ENCODE measurements at places on chromosomes 1 and 21.

GRCh38 chr1:195576641-195577040, 1031.6 kb downstream of the KCNT2 start:
- DNase-seq = no peak

DNA sequence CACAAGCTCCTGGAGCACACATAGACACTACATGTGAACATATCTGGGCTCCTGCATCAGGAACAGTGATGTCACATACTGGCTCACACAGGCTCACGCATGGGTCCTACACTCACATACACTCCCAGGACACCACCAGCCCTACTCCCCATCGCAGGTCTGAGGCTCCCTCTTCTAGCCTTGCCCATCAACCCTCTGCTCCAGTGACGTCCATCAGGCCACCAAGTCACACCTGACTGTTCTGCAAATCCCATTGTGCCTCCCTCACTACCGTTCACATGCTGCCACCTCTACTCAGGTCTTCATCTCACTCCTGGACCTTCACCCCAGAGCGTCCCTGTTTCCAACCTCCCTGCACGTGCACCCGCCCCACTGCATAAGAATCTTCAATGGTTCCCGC, 18.1 kb downstream of the TFAP2E start:
- DNase-seq = no peak

GRCh38 chr1:181643631-181644030, 160.3 kb downstream of the CACNA1E start:
- no peak for DNase-seq

DNA sequence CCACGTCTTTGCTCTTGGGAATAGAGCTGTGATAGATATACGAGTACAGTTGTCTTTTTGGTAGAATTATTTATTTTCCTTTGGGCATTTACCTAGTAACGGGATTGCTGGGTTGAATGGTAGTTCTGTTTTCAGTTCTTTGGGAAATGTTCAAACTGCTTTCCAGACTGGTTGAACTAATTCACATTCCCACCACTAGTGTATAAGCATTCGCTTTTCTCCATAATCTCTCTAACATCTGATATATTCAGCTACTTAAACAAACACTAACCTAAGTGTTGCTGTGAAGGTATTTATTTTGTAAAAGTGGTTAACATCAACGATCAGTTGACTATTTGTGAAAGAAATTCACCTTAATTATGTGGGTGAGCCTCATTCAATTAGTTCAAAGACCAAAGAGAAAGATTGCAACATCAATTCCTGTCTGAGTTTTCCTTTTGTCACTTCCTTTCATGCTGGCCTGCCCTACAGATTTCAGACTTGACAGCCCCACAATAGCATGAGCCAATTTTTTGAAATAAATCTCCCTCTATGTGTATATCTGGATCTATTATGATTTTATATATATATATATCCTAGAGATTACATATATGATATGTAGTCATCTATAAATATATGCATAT, 26.7 kb upstream of the DUSP10 start:
- no peak for DNase-seq

DNA sequence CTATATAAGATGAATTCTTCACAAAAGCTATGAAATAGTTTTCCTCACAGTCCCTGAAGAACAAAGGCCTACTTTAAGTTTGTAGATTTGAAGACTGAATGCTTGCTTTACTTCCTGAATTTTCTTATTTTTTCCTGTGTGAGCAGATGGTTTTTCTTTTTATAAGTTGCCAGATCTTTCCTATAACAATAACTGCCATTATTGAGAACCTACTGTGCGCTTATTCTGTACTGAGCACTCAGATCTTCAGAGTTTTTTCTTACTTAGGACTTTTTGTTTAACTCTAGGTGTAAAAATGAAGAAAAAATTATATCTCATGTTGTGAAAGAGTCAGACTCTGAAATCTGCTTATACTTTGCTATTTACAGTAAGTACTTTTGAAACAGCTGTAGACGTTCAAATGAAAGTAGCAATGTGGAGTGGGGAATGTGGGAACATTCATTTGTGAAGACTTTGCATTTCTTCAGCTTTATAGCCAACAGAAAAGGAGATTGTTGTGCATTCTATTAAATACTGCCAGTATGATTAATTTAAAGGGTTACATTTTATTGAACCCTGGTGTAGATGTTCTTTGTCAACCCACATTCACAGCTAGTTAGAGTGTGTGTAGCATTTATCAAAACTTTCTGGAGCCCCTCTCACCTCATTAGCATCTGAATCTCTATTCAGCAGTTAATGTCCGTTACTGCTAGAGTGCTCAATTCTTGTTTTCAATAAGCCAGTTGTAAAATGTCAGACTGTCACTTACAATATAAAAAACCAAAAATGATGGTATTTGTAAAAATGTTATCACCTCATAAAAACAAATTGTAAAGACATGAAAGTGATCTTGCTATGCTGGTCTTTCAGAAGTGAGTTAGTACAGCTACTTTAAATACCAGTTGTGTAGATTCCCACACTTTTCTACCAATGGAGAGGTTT, 29.0 kb downstream of the NFIA start:
- DNase-seq = no peak

- DNase-seq = no peak
These were observed 332.7 kb downstream of the CHRM3 start for GRCh38 chr1:239718997-239719628.

DNA sequence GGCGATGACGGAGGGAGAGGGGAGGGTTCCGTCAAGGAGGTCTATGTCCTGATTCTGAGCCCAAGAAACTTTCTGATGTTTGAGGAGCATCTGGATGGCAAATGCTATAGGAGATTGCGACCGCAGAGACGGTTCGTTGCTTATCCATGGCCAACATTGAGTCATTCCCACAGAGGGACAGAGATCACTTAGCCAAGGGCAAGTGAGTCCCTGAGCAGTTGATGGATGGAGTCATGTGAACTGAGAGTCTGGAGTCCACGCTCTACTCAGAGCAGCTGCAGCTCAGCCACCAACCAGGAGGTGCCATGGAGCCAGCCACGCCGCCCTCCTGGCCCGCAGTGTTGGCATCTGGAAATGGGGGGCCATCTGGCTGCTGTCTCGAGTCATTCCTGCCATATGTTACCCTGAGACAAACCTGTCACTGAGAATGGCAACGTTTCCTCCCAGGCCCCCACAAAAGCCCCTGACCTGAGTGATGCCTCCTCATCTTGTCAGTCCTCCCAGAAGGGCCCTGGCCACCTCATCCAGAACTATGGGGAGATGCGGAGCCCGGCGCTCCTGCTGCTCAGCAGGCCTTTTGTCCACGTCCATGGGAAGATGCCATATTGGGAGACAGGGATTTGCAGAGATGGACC, 58.6 kb downstream of the ATP5PO start:
- no peak for DNase-seq

GRCh38 chr1:93878501-93878888, 511 bp downstream of the DNTTIP2 start:
- DNase-seq = peak; percentile 51

DNA sequence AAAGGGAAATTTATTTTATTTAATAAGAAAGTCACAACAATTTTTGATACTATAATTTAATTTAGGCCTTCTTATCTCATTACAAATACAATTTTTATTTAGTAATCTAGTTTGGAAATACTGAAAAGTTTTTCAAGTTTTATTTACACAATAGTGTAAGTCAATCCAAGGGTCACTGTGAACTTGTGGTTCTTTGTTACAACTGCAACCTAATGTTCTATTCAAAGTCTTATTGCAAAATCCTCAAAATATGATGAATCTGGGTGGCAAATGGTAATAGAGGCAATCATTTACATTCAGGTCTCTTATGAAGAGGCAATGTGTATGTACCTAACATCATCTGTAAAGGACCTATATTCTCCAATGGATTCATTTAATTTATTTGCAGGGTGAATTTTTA, 421.2 kb downstream of the DPYD start:
- no peak for DNase-seq

- no peak for DNase-seq
These were observed 28.7 kb upstream of the GNG12 start for GRCh38 chr1:67861856-67862516.

DNA sequence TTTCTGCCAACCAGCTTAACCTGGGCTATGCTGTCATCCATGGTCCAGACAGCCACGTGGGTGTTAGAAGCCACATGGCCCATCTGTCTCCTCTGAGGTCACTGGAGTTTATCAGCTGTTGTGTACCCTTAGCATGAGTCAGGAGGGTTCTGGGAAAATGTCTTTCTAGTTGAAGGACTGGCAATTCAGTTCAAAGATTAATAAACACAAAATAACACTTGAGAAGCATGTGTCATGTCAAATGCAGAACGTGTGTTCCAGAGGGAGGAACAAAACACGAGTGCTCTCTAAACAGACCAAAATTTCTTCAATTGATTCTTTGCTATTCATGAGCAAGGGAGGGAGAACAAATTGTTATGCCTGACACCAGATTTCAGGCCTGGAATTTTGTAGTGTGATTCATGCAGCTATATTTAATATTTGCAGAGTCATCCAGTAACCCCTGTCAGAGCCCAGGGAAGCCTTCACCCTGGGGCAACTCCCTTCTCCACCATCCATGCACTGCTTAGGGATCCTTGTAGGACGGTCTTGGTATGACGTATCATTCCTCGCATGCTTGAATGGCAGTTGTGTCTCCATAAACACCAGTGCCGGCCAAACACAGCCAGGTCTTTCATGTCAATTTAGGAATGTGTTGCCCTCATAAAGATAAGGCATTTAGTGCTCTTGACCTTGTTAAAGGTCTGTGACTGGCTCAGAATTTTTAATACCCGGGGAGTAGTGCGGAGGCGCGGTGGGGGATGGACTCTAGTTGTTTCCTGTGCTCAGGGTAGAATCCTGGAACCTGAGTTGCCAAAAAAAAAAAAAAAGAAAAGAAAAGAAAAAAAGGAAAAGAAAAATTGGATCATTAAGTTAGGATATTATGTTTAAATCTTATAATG, 27.7 kb upstream of the DYRK1A start:
- no peak for DNase-seq

- DNase-seq = no peak
These were observed 157.5 kb upstream of the C1orf174 start for GRCh38 chr1:4057603-4058002.

GRCh38 chr1:5849550-5849949, 142.7 kb downstream of the NPHP4 start:
- no peak for DNase-seq

GRCh38 chr1:67368046-67368514, 60.4 kb downstream of the IL12RB2 start:
- no peak for DNase-seq

DNA sequence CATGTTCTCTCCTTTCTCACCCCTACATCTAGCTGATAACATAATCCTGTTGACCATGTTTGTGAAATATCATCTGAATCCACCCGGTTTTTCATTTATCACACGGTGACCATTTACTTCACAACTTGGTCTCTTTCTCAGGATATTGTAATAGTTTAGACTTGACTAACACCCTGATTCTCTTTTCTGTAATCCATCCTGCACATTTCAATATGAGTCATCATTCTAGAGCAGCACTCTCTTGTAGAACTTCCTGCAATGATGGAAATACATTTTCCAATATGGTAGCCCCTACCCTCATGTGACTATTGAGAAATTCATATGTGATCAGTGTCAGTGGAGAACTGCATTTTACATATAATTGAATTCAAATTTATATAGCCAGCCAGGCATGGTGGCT, 2.3 kb upstream of the JAM2 start:
- no peak for DNase-seq

- DNase-seq = no peak
These were observed 117.2 kb upstream of the FGGY start for GRCh38 chr1:59179673-59180072.

GRCh38 chr21:42913476-42913875, 12.0 kb downstream of the ERVH48-1 start:
- DNase-seq = no peak

DNA sequence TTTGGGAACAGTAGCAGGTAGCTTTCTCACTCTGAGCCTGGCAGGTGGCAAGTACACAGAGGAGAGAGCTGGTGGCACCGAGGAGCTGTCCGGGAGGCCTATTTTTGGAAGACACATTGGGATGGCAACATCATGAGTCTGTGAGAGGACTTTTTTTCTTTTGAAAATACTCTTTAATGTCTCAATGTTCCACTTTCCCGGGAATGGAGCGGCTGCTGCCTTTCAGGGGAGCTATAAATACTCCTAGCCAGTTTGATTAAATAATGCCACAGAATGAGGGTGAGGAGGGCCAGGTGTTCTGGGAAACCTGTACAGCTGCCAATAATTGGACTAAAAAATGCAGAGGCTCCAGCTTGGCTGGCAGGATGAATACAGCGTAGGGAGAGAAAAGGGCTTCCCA, 93.3 kb upstream of the COG2 start:
- no peak for DNase-seq

- no peak for DNase-seq
These were observed 230.1 kb downstream of the TOMM20 start for GRCh38 chr1:234898455-234899033.

DNA sequence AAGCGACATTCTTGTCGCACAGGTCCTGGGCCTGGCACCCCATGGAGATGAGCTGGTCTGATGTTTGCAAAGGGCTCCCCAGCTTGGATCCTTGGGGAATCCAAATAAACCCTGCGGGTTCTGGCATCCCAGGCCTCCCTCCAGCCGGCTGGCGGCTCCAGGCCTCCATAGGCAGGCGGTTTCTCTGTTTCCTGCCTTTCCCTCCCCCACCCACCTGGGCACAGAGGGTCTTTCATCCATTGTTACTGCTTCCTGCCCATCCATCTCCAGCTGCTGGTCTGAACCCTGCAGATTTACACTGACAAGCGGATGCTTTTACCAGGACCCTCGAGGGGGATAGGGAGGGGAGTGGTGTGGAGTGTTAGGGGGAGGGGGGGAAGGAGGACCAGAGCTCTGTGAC, 39.1 kb upstream of the ID3 start:
- no peak for DNase-seq

DNA sequence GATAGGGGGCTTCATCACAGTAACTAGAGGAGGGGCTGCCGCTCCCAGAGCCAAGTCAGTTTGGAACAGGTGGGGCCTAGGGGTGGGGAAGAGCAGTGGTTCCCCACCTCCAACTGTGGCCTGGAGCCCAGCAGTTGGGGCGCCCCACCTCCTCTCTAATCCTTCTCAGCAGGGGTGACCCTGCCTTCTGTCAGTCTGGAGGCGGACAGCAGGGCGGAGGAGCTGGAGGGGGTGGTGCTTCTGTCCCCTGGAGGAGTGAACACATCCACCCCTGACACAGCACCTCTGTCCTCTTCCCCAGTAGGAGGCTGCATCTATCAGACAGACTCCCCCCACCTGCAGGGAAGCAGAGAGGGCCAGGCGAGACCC, 73.8 kb downstream of the MRPL37 start:
- no peak for DNase-seq

GRCh38 chr1:15413563-15414444, 4.1 kb downstream of the EFHD2 start:
- DNase-seq = no peak

Data from stimulated activated CD8-positive, alpha-beta memory T cell treated with anti-CD3 and anti-CD28 coated beads, Interleukin-2, amount 100 ng/mL, for 48 hours (primary cell).